ENCODE measurements at places on chromosomes 3 and 15. TPM values are rescaled to one million over a fixed set of nuclear protein-coding genes. Genes with fewer than 3 reads are reported as not detected.

The CHRM5 gene
- total RNA-seq = 0.47 TPM

The FETUB gene
- not detected for total RNA-seq

The CCR9 gene
- total RNA-seq = 0.16 TPM

The MITF gene
- total RNA-seq = 2.7 TPM

- no peak for DNase-seq
Observed at GRCh38 chr3:197554196-197554561, 1.6 kb downstream of the BDH1 start.

GRCh38 chr3:54575618-54575960 lies 352.3 kb downstream of the LRTM1 start:
- no peak for DNase-seq

GRCh38 chr3:39804951-39805350 lies 4.5 kb upstream of the MYRIP start:
- DNase-seq = no peak

DNA sequence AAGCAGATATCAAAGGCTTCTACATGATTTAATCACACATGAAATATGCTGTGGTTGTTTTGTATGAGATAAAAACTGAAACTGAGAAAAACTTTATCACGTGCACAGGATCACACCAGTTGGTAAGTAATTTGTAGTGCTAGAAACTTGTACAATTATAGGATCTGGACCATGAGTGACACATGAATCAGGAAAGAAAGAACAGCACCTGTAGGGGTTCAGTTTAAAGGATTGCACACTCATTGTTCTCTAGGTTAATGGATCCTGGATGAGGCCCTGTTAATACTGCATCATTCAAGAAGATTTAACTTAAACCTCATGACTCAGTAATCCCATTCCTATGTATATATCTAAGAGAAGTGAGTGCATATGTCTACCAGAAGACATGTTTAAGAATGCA lies 87.9 kb downstream of the STT3B start:
- DNase-seq = no peak

GRCh38 chr15:99433757-99434450 lies 131.9 kb upstream of the MEF2A start:
- no peak for DNase-seq

DNA sequence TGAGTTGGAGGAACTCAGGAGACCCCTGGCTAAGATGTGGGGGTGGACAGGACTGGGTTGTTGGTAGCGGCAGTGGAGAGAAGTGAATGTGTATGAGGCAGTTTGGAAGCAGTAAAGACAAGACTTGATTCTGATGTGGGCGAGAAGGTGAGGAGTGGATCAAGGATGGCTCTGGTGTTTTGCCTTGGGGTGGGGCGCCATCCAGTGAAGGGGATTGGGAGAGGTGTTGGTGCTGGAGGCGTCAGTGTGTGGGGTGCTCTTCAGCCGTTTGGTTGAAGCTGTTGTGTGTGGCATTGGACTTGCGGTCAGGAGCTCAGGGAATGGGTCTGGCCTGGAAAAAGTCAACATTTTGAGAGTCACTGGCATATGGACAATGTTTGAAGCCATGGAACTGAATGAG lies 13.3 kb downstream of the FAN1 start:
- DNase-seq = no peak

DNA sequence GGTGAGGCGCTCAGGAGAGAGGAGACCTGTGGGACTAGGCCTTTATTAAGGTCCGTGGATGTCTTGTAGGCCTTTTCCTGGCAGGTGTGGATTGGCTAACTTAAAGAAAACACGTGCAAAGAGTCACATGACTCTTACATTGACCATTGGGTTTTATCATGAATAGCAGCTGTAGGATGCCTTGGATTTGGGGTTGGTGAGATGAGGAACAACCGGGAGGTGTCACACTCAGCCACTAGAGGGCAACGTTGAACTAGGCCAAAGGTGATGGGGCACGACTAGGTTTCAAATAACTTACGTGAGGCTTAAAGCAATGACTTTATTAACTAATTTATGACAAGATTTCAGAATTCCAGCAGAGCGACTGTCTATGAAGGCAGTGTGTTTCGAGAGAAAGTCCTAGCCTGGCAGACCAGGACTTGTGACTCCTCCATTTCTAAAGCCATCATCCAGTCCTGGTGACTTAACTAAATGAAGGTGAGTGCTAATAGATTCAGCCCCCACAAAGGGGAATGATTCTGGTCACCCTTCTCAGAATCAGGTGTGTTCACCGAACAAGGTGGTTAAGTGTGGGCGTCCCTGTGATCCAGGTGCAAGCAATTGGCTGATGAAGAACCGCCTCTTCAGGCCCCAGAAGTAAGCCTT lies 345.6 kb downstream of the MCTP2 start:
- no peak for DNase-seq

DNA sequence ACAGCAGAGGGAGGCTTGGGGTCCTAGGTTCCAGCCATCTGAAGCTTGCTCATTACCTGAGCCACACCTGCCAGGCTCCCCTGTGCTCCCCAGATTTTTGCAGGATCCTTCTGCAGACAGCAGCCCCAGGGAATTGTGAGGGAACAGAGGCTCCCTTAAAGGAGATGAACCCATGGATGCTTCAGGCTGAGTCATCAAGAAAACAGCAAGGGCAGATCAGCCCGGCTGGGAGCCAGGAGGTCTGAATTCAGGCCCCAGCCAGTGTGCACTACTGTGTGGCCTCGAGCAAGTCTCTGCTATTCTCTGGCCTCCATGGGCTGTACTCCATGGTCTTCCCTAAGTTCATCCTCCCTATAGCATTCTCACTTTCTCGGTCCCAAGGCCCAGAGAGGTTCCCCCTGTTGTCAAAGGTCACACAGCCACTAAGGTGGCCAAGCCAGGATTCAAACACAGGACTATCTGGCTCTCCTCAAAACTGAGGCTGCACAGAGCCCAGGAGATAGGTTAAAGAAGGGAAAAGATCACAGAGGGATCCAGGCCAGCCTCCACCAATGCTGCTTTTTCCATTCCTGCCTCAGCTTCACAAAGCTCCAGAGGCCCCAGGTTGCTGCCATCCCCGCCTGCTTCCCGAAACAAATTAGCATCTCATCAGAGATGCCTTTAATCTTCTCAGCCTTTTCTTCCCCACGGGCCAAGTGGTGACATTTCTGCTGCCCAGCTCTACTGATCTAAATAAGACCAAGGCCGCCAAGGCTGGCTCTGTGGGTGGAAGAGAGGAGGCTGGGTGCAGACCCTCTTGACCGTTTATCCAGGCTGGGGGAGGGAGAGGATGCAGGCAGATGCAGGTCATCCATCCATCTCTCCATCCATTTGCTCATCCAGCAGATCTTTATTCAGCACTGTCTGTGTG lies 21.2 kb upstream of the GRIP2 start:
- no peak for DNase-seq

DNA sequence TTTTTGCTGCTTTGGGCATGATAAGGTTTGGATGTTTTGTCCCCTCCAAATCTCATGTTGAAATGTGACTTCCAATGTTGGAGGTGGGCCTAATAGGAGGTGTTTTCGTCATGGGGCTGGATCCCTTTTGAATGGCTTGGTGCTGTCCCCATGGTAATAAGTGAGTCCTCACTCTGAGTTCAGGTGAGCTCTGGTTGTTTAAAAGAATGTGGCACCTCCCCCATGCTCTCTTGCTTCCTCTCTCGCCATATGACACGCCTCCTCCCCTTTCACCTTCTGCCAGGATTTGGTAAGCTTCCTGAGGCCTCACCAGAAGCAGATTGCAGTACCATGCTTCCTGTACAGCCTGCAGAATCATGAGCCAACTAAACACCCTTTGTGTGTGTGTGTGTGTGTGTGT lies 255.5 kb downstream of the EPHB1 start:
- no peak for DNase-seq

GRCh38 chr15:51191072-51191670 lies 96.5 kb upstream of the TNFAIP8L3 start:
- DNase-seq = no peak

Data from occipital lobe (tissue), 3 donors.